ENCODE measurements at places on chromosomes 7 and 10. TPM values are rescaled to one million over a fixed set of nuclear protein-coding genes. Genes with fewer than 3 reads are reported as not detected.

The CALML3 gene
- total RNA-seq: not detected

DNA sequence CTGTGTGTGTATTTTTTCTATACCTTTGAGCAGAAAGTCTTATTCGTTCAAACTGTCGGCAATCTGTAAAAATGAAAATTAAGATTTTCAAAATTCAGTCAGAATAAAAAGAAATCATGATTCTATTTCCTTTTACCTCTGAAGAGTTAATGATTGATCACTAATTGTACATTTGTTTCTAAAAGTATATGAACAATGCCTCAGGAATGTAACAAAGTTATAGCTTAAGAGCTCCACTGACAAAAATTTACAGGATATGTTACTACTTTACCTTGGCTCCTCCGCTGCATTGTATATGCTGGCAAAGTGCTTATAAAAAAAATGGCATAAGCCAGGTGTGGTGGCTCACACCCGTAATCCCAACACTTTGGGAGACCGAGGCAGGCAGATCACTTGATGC, 225.7 kb downstream of the VTI1A start:
- DNase-seq: no peak

The FBXW4 gene
- total RNA-seq: 52.3 TPM

DNA sequence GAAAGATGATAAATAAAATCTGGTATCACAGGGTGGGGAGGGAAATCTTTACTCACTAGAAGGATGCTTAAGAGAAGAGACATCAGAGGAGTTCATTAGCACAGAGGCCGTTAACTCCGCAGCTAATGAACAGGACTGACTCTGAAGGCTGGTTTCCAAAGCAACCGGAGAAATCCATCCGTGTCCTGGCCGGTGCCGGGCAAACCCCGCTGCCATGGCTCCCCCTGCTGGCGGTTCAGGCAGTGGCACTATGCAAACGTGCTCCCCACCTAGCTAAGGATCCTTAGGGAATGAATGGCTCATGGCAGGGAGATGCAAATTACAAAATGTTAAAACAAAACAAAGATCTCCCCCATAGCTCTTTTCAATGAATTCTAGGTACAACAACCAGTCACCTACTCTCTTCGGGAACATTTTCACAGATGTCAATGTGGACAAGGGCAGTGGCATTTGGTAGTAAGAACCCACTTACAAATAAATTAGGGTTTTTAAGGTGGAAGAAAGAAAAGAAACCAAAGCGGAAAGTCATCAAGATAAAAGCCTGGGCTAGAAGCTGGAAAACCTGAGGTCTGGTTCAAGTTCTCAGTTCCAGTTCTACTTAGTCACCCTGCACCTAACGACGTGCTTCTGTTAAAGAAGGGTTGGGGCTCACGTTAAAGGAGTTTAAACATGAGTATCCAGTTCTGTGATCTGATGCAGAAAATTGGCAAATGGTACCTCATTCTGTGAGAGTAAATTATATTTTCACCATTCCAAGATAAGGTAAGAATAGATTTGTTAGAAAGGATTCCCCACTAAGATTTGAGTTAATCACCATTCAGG, 138.2 kb downstream of the SVIL start:
- peak; percentile 75 for DNase-seq

DNA sequence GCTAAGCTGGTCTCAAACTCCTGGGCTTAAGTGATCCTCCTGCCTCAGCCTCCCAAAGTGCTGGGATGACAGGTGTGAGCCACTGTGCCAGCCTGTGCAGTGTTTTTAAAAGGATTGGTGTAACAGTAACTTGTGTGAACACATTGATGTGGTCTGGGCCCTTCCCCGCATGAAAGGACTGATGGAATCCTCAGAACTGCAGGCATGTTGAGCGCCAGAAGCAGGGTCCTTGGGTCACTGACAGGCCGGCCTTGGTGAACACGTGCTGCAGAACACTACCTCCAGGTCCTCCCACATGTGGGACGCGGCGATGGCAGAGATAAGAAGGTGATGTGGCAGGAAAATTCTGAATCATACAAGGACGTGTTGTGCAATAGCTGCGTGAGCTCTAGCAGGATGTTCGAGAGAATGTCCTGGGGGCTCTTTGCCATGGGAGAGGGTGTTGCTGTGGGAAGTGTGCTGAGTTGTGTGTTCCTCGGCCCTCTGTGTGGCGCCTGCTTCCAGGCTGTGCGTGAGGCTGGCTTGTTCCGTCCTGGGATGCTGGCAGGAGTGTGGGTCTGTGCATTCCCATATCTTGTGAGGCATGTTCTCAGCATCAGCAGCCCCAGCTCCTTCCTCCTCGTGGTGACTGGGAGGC, 68.2 kb downstream of the DNAJB6 start:
- DNase-seq: no peak

GRCh38 chr7:133688483-133689239, 435.8 kb downstream of the EXOC4 start:
- no peak for DNase-seq

DNA sequence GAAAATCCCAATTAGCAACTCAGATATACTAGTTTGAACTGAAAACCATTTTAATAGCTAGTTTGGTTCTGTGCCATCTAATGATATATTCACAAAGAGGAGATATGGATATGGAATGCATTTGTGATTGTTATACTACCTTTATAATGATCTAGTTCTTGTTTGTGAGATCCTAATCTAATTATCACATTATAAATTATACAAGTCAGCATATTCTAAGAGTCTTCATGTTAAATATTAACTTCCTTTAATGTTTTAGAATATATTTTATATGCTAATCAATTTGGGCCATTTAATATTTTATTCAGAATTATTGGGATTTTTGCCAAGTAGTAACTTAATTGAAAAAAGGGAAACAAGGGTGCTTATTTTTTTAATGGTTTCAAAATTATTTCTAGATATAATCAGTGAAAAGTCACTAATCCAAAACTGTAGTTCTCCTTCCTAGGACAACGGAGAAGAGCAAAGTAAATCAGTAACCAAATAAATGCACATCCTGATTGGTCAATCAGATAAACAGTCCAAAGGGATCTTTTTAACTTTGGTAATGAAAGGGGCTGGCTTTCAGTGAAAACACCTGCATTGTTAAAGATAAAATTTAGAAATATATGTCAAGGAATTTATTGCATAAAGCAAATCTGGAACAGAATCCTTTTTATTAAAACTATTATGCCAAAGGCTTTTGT, 173.9 kb upstream of the MEOX2 start:
- DNase-seq: no peak

- no peak for DNase-seq
Observed at GRCh38 chr7:64839910-64840309, 45.7 kb downstream of the ZNF138 start.

DNA sequence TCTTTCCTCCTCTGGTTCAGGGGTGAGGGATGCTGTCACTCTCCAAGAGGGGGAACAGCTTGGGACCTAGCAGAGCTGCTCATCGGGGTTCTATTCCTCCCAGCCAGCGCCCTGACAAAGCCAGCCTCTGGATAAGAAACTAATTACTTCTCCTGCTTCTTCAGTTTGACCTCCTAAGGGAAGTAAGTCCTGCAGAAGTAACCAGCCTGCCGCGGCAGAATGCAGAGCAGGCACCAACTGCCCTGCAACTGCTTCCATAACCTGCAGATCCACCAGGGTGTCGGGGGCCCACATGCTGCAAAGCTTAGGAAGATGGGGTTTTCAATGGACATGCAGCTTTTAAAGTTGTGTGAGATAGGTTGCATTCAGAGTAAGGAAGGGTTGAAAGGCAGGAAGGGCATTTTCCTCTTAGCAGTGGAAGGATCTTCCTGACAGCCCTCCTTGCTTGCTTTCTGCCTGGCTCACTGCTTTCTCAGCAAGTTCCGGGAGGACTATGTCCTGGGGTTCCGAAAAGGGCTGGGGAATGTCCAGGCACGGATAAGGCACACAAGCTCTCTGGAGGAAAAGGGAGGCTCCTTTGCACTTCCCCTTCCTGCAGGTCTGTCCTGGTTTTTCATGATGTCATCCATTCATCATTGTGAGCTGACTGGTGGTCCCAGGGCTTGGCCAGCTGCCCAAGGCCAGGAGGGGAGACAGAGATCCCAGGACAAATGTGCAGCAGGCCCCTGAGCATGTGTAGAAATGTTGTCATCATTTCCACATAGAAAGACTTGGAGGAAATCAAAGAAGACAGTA, 24.3 kb upstream of the CALU start:
- no peak for DNase-seq

GRCh38 chr10:6578795-6579182, 1.3 kb downstream of the PRKCQ start:
- DNase-seq: no peak

DNA sequence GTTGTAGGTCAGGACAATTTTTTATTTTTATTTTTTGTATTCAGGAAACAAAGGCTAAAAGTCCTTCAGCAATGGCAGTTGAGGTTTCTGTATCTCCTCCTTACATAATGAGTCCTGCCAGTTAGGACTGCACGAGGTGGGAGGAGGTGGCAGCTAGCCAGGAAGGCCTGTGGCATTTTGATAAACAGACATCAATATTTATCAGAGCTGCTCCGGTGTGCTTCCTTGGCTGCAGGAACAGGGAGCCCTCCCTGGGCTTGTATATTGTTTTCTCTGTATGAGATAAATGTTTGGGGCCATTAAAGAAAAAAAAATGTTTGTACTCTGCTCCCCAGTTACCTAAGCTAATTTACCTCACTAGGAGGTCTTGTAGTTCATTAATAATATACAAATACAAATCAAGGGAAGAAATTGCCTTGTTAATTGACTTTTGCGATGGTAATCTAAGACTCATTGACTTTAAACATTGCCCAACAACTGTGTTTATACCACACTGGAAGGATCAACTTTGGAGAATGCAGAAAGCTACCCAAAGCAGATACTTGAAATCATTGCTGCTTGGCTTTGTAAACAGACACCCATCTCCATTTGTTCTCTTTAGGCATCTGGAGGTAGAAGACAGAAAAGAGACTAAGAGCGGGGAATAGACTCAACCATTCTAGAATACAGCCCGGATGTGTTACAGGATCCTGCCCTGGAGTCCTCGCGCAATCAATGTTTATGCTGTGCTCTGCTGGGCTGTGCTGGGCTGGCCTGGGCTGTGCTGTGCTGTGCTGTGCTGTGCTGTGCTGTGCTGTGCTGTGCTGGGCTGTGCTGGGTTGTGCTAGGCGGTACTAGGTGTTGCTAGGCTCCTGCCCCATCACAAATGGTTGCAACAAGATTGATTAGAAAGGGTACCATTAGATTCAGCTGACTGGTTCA, 36.5 kb upstream of the PDZD8 start:
- no peak for DNase-seq

DNA sequence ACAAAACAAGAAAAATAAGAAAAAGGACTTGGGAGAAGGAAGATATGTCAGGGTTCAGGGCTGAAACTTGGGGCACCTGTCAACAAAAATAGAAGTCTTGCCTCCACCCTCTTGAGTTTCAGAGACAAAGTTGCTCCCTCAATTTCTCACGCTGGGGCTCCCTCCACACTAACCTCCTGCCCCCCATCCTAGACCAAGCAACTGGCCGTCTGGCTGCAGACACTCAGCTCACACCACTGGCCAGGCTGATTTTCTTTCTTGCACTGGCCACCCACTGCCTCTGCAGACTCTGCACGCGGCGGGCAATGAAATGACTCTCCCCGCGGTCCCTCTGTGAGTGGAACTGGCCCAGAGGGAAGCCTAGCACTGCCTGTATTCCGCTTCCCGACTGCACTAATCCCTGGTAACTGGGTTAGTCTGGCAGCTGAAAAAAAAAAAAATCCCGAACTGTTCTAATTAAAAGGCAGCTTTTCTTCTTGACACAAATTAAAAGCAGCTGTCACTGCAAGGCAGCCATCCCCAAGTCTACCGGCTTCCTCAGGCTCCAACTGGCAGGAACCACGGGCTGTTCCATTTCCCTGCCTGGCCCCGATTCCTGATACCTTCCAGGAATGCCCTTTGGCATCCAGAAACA, 83.5 kb downstream of the SPDYE5 start:
- no peak for DNase-seq

DNA sequence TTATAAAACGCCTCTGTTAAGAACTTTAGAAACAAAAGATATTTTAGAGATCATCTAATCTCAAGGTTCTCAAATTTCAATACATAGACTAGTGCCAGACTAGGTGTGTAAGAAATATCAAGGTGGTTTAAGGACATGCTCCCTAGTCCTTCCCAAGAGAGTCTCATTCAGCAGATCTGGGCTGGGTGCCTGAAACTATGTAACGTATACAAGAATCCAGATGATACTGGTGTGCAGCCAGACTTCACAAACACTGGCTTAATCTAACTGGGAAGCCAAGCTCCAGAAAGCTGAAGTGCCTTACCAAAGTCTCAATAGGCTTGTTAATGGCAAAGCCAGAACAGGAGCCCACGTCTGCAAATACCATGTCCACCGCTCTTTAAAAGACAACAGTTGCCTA, 105.0 kb upstream of the AMPH start:
- DNase-seq: no peak

DNA sequence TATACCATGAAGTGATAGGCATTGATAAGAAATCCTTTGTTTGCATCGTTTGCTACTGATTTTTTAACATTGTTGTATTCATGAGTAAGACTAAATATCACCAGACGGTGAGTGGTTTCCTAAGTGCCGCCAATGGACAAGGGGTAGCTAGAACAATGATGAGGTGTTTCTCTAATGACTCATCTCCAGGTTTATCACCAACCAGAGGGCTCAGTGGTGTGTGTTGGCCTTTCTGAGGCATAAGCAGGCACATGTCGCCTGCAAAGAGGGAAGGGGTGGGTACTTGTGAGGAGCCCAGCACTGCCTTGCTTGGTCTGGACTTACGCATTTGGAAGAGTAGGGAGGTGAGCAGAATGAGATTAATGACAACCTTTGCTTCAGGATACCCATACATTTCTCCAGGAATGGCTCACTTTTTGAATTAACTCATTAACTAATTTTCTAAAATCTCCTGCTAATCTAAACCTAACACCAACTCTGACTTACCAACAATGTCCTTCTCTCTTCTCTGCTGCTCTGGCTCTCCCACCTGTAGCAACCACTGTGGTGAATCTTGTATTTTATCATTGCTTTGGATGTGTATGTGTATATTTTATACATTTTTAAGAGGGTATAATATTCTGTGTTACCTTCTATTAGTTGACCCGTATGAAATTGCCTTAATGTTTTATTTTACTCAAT, 722.6 kb downstream of the GRID1 start:
- DNase-seq: no peak

DNA sequence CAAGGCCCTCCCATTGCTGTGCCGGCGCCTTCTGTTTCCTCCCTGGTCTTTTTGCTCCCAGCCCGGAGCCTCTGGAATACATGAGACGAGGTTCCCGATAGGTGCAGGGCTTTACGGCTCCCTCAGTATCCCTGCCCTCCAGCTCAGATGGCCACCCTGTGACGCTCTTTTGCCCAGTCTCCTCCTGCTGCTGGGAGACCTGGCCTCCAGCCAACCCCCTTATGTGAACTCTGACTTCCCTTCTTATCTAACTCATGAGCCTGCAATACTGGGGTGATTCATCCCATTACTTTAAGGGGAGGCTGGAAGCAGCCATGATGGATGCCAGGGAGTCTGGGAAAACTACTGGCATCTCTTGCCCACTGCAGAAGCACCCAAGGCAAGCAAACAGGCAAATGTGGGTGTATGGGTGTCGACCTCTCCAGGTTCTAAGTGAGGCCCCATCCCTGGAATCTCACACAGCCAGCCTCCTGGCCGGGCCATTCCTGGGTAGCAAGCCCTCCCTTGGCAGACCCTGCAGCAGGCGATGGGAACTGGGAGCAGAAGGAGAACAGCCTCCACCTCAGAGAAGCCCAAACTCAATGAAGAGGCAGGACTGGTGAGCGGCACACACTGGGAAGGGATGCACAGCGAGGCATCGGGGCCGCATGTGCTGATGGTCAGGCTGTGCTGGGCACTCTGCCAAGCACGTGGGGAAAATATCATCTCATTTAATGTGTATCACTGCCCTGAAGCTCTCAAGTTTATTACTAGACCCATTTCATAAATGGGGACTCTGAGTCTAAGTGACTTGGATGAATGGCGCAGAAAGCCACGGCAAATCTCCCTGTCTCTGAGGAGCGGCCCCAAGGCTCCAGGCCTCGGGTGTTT, 97.5 kb downstream of the FAM53B start:
- DNase-seq: no peak

Data from natural killer cell treated with Interleukin-12 subunit alpha and Interleukin-12 subunit beta and Interleukin-15 and Interleukin-18, amount 100 ng/mL, for 72 hours (primary cell).